ENCODE measurements at places on chromosomes 7 and 10.

DNA sequence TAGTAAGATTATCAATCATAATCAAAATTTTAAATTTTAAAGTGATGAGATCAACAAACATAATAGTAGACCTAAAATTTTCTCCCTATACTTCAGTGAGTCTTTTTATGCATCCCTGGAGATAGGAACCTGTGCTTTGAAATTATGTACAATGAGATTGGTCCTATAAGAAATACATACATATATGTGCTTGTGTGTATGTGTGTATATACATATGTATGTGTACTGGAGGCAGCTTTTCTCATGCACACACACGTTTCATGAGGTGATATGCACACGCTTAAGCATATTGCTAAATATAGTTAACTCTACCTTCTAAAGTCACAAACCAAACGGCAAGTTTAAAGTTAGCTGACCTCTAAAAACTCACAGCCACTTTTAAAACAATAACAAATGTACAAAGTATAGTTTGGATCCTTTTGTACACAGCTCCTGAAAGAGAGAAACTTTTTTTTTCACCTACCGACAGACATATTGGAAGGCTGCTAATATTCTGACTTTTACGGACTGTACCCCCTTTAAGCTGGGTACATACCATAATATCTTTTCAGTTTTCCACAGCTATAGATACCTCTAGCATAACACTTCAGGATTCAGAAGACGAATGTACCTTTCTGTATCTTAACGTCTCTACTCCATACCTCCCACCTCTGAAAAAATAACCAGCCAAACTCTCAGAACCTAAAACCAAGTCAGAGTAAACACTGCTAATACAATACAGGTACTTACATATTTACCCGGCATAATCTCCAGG lies 3.3 kb downstream of the ITGB1 start:
- no peak for DNase-seq

GRCh38 chr10:82515256-82515655 lies 640.3 kb downstream of the NRG3 start:
- no peak for DNase-seq

DNA sequence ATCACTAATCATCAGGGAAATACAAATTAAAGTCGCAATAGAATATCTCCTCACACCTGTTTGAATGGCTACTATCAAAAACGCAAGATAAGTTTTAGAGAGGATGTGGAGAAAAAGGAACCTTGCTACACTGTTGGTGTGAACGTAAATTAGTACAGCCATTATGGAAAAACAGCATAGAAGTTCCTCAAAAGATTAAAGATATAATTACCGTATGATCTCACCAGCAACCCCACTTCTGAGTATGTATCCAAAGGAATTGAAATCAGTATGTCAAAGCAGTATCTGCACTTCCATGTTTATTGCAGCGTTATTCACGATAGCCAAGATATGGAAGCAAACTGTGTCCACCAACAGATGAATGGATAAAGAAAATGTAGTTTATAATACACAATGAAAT lies 164.4 kb downstream of the ZNF365 start:
- DNase-seq, result no peak

DNA sequence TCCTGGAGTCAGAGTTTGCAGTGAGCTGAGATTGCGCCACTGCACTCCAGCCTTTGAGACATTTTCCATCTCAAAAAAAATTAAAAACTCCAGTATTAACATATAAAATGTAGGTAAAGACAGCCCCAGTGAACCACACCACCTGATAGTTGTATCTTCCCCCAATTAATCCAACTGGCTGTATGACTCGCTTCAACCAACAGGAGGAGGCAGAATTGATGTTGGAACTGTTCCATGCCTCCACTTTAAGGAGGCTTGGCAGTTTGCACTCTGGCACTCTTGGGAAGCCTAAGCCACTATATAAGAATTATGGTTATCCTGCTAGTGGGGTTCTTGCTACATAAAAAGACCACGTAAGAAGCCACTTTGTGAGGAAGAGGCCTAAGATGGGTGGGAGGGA lies 72.7 kb downstream of the STK17A start:
- no peak for DNase-seq

DNA sequence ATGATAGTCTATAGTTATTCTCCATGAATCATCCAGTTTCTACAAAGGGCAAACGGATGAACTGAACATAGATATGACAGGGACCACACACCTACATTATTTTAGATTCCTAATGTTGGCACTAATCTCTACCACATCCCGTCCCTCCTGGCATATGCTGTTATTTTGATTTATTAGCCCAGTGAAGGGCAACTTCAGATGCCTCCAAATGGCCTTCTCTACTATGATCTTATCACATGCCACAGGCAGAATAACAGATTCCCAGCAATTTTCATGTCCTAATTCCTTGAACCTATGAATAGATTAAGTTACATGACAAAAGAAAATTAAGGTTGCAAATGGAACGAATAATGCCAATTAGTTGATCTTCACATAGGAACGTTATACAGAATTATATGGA lies 474.7 kb downstream of the ANKRD7 start:
- DNase-seq, result no peak

- no peak for DNase-seq
Observed at GRCh38 chr7:140041659-140042385, 20.9 kb downstream of the PARP12 start.

DNA sequence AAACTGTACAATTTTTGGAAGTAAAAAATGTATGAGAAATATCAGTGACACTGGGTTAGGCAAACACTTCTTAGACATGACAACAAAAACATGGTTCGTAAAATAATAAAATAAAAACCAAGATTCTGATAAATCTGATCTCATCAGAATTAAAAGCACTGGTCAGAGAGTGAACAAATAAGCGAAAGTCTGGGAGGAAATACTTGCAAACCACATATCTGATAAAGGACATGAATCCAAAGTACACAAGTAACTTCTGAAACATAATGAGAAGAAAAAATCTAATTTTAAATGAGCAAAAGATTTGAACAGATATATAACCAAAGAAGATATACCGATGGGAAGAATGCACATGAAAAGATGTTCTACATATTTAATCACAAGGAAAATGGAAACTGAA lies 91.5 kb downstream of the RTKN2 start:
- DNase-seq, result no peak

GRCh38 chr7:45564886-45565455 lies 9.2 kb upstream of the ADCY1 start:
- no peak for DNase-seq

- peak; percentile 55 for DNase-seq
Observed at GRCh38 chr10:3902054-3902808, 117.2 kb upstream of the KLF6 start.

- no peak for DNase-seq
Observed at GRCh38 chr10:28505359-28505959, 27.5 kb upstream of the WAC start.

- DNase-seq, result no peak
Observed at GRCh38 chr7:135918134-135918533, 59.0 kb downstream of the MTPN start.

DNA sequence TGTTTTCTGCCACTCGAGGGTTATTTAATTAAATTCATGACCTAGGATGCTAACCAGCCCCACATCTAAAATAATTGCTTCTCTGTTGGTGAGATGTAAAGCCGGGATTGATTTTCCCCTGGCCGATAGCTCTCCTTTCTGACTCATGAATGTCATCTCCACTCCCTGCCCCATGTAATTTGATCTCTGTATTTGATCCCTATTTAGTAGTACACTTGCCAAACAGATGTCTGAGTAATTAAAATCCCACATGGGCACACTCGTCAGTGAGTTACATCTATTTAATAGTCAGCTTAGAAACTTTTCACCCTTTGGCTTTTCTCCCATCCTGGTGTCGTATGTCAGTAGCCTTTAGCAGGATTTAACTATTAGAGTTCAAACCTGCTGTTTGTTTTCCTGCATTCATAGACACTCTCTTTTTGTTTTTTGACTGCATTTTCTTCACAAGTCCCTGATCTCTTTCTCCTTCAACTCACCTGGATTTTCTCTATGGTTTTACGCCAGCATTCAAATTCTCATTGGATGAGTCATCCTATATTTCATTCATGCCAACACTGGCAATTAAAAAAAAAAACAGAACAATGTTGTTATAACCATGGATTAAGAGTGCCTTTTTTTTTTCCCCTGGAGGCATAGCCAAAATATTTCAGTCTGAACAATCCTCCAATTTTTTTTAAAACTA lies 82.7 kb downstream of the SPAG6 start:
- DNase-seq, result no peak

DNA sequence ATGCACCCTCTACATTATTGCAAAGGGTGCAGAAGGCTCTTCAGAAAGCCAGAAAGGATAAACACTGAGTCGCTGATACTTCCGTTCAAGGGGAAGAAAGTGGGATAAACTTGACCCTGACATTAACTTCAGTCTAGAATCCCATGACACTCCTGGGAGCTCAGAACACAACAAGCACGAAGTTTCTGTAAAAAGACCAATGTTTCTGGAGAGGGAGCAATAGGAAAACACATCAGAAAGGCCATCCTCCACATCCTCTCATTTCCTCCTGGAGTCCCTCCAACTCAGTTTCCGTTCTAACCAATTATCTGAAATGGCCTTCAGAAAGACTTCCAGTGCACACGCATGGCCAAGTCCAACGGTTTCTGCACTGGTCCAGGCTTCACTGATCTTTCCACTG lies 113.5 kb downstream of the SORBS1 start:
- DNase-seq, result no peak

- no peak for DNase-seq
Observed at GRCh38 chr7:41695661-41696322, 7.1 kb downstream of the INHBA start.

- no peak for DNase-seq
Observed at GRCh38 chr10:100183481-100183880, 2.3 kb downstream of the ERLIN1 start.

GRCh38 chr10:97292097-97292861 lies at the start of gene ARHGAP19:
Gene ARHGAP19 (minus strand): TSS chr10:97292637. CDS start chr10:97292627, 10 bp downstream.
- DNase-seq, result peak; percentile 95

DNA sequence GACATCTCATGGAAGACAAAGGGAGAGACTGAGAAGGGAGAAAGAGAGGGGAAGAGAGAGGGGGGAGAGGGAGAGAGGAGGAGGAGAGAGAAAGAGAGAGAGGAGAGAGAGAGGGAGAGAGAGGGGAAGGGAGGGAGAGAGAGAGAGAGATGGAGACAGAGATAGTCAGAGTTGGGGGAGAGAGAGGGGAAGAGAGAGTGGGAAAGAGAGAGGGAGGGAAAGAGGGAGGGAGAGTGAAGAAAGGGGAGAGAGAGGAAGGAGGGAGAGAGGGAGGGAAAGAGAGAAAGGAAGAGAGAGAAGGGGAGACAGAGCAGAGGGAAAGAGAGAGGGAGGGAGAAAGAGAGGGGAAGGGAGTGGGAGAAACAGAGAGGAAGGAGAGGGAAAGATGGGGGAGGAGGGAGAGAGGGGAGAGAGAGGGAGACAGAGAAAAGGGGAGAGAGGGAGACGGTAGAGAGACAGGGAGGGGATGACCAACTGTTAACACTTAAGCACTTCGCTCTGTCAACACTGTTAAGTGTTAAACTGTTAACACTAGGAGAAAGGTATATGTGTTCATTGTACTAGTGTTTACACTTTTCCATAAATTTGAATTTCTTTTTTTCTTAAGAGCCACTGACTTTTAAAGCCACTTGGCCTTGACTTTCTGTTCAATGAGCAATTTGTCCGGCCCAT lies 21.8 kb upstream of the SDK1 start:
- no peak for DNase-seq

GRCh38 chr10:125953778-125954385 lies 57.5 kb downstream of the FANK1 start:
- no peak for DNase-seq

DNA sequence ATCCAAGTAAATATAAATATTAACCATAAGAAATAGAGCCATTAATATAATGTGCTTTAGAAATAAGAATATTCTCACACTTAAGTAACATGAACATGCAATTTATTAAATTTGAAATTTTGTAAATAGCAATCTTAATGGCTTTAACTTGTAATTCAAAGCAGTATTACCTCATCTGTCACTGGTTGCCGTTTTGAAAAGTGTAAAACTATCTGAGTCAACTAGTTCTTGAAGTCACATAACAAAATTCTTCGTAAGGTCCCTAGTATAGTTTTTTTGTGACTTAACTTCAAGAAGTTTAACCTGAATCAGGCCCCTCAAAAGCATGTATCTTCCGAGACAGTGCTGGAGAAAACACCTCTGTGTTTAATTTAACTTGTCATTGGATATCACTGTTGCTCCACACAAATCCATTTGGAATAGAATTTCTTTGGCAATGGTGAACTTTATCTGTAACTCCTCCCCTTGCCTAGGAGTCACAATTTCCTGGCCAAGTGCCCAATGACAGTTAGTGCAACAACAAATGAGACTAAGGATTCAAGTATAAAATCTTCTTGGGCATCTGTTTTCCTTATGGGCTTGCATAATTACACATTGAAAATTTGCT lies 47.1 kb downstream of the NT5C2 start:
- no peak for DNase-seq

DNA sequence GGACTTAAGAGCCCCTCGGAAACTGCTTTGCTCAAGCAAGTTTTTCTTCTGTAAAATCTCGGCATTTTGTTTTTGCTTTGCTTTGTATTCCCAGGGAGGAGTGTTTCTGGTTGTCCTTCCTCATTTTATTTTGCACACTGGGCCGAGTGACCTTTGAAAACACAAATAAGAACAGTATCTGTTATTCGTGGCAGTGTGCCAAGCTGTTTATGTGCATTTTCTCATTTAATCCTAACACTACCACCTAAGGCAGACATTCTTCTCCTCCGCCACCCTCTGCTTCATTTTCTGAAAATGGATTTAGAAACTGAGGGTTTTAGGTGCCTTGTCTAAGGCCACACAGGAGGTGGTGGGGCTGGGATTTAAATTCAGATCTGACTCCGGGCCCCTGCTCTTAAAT lies 218.5 kb downstream of the TCF7L2 start:
- no peak for DNase-seq

- no peak for DNase-seq
Observed at GRCh38 chr10:13416760-13417159, 68.7 kb upstream of the SEPHS1 start.

GRCh38 chr10:4784667-4785333 lies 41.2 kb upstream of the AKR1E2 start:
- DNase-seq, result no peak

DNA sequence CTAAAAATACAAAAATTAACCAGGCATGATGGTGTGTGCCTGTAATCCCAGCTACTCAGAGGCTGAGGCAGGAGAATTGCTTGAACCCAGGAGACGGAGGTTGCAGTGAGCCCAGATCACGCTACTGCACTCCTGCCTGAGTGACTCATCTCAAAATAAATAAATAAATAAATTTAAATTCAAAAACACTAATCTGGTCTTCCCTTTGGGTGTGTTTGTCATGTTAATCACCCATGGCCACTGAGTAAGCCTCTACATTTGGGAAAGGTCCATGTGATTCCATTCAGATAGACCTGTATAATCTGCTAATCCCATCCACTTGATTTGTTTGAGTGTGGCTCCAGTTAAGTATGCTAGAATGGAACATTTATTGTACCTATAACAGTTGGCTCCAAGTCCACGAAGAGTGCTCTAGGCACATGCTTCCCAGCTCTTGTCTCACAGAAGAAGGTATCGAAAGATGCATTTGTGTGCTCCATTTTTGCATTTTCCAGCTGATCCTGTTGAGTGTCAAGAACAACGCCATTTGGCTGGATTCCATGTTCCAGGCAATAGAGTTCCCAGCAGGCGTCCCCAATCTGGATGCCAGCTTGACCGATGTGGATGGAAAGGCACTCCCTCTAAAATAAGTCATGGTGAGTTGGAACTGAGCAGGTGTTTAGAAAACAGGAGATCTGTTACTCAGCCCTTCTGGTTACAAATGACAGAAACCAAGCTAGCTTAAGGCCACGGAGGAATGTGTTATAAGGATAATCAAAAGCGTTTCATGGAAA lies 4.0 kb downstream of the TUBAL3 start:
- no peak for DNase-seq

GRCh38 chr10:118672766-118673715 lies 77.6 kb upstream of the PRLHR start:
- DNase-seq, result no peak

All from central memory CD4-positive, alpha-beta T cell (primary cell).